ENCODE measurements at places on chromosomes 2 and 18. TPM values are rescaled to one million over a fixed set of nuclear protein-coding genes. Genes with fewer than 3 reads are reported as not detected.

PRSS56 gene
- total RNA-seq, result not detected

- DNase-seq, result no peak
Measured at GRCh38 chr18:3874125-3874524, 424.2 kb downstream of the TGIF1 start.

- DNase-seq, result no peak
Measured at GRCh38 chr2:26606847-26607190, 34.3 kb downstream of the CIB4 start.

- no peak for DNase-seq
Measured at GRCh38 chr2:172772633-172773032, 37.0 kb downstream of the RAPGEF4 start.

GRCh38 chr2:64283641-64284361 is 139.6 kb upstream of the PELI1 start:
- DNase-seq, result peak; percentile 7

DNA sequence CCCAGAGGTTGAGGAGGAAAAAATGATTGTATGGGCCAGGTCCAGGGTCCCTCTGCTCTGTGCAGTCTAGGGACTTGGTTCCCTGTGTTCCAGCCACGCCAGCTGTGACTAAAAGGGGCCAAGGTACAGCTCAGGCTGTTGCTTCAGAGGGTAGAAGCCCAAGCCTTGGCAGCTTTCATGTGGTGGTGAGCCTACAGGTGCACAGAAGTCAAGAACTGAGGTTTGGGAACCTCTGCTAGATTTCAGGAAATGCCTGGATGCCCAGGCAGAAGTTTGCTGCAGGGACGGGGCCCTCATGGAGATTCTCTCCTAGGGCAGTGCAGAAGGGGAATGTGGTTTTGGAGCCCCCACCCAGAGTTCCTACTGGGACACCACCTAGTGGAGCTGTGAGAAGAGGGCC is 10.6 kb upstream of the MBP start:
- DNase-seq, result no peak

DNA sequence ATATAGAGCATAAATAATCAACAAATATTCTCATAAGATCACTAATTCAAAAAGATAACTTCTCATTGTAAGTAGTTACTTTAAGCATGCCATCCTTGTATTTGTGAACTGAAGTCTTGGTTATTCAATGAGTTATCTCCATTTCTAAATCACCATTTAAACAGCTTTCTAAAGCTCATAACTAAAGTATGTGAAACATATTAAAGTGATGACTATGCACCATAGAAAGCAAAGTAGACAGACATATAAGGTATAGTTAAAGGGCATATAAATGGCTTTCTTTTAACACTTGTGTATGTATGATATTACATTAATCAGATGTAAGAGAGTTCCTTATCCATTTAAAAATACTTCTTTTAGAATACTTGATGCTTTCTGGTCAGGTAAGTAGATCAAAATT is 83.5 kb downstream of the IKZF2 start:
- no peak for DNase-seq

GRCh38 chr2:235698028-235698427 is 204.2 kb downstream of the AGAP1 start:
- no peak for DNase-seq

DNA sequence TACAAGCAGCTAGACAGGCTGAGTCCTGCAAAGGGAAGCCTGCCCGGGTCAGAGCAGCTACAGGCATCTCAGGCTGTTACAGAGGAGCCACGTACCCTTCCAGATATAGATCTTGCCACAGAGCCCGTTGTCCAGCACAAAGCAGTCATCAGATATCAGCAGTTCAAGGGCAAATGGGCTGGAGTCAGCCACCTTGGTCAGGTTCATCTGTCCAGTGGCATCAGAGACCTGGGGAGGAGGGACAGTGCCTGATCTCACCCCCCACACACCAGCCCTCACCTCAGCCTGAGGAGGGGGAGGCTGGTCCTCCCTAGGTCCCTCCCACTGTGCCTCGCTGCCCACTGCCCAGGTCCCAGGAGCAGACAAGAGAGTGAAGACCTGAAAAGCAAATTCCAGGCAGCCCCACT is 12.2 kb downstream of the CAPG start:
- DNase-seq, result no peak

Measured in activated T-helper 1 cell treated with anti-CD3 and anti-CD28 coated beads, Interleukin-12 subunit alpha, Interleukin-12 subunit beta, Interleukin-2, Interleukin-4 antibody, amounts not matched to agents 30 ng/mL and 10 ng/mL and 1 ng/mL, durations not matched to agents 14 hours and 24 hours and 36 hours (primary cell).